ENCODE measurements at places on chromosomes 5 and 9.

DNA sequence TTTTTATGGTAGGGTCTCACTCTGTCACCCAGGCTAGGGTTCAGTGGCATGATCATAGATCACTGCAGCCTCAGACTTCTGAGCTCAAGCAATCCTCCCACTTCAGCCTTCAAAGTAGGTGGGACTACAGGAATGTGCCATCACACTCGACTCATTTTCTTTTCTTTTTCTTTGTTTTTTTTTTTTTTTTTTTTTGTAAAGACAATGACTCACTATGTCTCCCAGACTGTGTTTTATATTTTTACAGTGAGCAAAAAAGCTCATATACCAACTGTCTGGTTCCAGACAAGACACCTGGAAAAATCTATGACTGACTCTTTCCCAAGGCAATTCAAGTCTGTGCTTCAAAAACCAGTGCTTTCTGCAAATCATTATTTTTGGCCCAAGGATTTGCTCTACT lies 10.8 kb upstream of the FOXD1 start:
- no peak for DNase-seq

GRCh38 chr9:130185490-130186031 lies 13.4 kb downstream of the NCS1 start:
- no peak for DNase-seq

GRCh38 chr9:132742821-132743311 lies 72.6 kb downstream of the GTF3C4 start:
- no peak for DNase-seq

DNA sequence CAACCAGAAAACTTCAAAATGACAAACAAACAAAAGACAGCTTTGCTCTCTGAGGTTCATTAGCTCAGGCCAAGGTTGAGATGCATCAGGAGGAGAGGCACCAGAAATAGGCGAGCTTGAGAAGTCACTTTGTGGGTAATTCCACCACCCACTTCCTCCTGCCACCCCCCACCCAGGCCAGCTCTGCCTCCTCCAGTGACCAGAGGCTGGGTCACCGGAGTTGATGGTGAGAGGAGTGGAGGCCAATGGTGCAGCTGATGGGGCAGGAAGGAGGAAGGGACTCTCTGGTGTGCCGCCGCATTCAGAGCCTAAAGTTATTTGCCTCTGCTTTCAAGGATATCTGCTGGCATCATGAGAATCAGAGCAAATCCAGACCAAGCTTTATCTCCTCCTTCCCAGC lies 73.8 kb upstream of the ASTN2 start:
- no peak for DNase-seq

- DNase-seq: no peak
These were observed 399.0 kb downstream of the LRRC70 start for GRCh38 chr5:62977661-62978060.

- no peak for DNase-seq
These were observed 22.2 kb upstream of the CFAP157 start for GRCh38 chr9:127684576-127684975.

GRCh38 chr5:82285206-82285605 lies 7.1 kb upstream of the RPS23 start:
- no peak for DNase-seq

- DNase-seq: no peak
These were observed 125.9 kb downstream of the GADD45G start for GRCh38 chr9:89730715-89731114.

DNA sequence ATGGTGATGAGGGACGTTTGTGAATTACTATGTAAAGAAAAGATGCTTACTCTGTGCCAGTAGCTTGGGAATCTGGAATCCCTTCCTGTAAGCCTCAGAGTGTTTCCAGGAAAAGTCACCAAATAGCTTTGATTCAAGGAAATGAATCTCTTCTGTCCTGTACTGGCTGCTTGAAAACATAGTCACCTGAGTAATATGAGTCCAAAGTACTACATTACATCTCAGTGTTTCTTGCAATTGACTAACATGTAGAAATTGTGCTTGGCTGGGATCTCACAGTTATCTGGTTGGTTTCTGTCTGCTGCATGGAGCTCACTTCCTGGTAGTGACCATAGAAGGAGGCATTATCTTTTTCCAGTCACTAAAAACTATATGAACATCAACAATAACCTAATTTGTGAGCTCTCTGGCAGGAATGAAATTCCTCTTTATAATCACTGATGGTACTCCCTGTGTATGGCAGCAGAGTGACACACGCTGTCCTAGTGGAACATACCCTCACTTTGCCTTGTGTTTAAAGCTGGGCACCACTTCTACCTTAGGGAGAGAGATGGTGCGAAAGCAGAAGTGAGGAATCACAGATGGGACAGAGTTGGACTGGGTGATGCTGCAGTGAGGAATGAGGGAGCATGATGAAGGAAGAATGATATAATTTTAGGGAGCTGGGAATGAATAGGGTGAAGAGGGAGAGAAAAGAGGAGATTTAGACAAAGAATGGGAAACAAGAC lies 568.5 kb downstream of the RAB3C start:
- DNase-seq: no peak

- DNase-seq: no peak
These were observed 41.9 kb downstream of the VAV2 start for GRCh38 chr9:133950192-133950591.

DNA sequence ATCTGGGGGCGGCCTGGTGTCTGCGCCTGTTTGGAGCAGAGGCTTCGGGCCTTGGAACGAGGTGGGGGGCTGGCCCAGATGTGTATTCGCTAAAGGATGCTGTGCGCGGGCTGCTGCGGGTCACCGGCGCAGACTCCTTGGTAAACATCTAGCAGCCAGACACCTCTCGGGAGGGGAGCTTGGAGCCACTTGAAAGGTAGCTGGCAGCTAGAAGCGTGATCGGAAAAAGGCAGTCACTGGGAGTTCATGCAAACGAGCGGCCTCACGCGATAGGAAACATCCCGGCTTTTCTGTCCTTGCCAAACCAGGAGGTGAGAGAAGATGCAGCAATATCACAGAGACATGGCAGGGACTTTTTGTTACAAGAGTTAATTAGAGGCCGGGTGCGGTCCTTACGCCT lies 8.1 kb downstream of the LAMC3 start:
- DNase-seq: no peak

DNA sequence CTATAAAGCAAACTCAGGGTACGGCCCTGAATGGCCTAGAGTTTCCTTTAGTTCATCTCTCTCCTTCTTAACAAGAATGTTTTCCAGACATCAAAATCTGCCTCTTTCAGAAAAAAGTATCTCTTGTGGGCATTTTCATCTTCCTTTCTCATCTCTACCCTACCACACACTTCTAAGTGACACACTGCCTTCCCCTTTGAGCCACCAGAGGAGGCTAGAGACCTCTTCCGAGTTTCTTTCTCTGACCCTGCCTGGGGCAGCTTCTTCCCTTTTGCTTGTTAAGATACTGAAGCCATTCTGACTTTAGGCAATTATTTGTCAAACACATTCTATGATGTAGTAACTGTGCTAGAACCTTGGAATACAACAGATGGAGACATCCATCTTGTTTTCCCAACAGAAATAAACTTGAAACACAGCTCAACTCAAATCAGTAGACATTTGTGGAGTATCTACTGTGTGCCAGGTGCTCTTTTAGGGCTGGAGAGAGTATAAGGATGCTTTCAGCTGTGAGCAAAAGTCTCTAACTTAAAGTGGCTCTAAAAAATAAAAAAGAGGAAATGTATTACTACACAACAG lies 8.6 kb upstream of the SV2C start:
- DNase-seq: no peak

DNA sequence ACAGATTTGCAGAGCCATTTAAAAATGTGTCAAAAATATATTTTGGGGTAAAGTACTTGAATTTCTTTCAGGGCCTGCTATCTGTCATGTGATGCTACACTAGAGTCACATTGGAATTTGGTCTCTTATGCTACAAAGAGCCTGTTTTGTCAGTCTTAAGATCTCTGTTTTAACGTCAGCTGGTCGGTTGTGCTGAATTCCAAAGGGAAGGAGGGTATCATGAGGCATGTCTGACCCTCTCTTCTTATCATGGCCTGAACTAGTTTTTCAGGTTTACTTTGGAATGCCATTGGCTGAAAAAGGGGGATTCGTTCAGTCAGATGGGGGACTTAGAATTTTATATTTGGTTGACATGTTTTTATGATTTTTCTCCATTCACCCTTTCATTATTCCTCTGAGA lies 290.6 kb downstream of the CD180 start:
- DNase-seq: no peak

DNA sequence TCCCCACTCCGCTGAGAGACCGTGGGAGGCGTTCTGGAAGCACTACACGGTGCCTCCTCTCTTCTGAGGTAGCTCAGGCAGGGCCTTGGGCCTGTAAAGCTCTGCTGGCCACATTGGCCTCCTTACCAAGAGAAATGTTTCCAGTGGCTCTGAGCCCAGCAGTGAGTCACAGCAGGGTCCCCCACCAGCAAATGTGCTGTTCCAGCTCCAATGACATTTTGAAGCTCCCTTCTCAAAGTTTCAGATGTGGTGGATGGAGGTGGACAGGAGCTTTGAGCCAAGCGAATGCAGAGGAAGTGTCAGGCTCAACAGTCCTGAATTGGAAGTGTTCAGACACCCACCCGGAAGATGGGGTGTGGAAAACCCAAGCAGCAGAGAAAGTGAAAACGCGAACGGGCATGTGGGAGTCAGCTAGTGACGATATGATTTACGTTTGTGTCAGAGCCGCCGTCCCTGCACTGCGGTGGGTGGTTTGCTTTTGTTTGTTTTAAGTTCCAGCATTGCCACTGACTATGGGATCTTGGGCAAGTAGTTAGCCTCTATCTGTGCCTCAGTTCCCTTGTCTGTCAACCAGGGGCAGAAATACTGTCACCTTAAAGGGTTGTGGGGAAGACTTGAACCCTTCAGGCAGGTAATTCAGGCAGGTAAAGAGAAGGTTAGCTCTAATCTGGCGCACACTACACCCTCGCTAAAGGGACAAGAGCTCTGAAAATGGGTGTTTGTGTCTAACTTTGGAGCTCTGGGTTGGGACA lies 38.2 kb downstream of the C5orf15 start:
- no peak for DNase-seq

DNA sequence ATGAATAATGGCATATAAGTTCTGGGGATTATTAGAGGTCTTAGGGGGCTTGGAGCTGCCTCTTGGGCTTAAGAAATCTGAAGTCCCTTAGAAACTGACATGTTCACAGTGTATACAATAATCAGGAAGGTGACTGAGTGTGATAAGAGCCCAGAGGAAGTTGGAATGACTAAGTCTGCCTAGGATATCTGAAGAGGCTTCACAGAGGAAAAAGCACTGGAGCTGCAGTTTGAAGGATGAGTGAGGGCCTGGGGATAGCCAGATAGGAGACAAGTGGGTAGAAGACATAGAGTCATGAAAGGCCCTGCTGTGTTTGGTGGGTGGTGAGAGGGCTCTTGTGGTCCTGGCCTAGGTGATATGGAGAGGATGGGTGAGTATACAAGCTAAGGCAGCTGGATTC lies 8.8 kb downstream of the NEUROG1 start:
- DNase-seq: no peak

- no peak for DNase-seq
These were observed 732 bp downstream of the SNAPC3 start for GRCh38 chr9:15423231-15423985.

DNA sequence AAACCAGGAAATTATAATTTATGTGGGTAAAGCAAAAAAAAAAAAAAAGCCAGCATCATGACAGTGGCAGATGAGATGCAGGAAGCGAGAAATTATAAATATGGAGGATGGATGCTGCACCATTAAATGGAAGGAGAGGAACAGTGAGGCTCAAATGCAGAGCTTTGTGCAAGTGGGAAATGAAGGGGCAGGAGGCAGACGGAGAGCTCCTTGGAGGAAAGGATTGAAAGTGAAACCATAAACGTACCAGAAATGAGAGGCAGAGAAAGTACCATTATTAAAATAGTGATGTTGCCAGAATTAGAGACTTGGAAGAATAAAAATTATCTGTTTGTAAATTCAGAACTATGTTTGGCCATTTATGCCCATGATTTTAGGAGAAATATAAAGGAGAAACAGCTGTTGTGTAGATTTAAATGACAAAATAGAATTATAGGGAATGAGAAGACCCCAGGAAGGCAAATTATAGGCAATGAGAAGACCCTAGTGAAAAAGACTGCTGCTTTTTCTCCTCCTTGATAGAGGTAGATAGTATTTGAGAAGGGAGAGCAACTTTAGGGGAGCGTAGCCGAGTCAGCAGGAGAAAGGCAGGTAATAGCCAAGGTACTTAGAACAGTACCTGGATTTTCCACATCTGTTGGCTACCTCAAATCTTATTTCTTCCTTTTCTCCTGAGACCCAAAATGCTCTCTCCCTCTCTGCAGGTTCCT lies 341.0 kb upstream of the CD180 start:
- no peak for DNase-seq

DNA sequence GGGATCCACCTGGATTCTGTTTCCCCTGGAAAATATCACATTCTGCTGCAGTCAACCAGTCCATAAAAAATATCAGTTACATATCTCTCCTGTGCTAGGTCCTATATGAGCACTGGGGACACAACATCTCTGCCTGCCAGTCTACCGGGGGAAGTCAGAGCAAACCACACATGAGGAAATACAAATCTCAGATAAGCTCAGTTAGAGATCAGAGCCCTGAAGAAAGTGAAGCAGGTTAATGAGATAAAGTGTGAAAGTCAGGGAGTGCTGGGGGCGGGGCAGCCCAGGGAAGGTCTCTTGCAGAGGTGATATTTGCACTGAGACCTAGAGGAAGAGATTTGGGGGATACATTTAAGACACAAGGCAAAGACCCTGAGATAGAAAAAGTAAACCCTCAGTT lies 67.8 kb upstream of the SLC1A1 start:
- DNase-seq: no peak

DNA sequence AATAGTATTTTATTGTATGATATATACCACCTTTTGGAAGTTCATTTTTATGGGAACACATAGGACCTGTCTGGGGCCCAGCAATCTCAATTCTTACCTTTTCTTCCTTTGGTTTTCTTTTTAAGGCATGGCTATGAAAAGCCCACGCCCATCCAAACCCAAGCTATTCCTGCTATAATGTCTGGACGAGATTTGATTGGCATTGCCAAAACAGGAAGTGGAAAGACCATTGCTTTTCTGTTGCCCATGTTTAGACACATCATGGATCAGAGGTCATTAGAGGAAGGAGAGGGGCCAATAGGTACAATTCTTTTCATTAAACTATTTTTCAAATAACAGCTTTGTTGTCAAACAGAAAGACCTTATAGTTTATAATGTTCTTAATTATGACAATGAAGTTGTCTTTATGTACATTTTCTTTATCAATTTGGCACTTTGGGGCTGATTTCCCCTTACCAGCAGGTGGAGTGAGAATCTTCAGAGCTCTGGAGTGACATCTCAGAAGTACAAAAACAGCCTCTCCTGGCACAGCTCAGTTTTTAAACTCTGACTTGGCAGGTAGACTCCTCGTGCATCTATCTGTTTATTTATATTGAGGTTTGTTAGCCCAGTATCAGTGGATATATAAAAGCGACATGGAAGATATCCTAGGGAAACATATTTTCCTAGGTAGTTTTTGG lies 25.8 kb downstream of the DDX46 start:
- no peak for DNase-seq

DNA sequence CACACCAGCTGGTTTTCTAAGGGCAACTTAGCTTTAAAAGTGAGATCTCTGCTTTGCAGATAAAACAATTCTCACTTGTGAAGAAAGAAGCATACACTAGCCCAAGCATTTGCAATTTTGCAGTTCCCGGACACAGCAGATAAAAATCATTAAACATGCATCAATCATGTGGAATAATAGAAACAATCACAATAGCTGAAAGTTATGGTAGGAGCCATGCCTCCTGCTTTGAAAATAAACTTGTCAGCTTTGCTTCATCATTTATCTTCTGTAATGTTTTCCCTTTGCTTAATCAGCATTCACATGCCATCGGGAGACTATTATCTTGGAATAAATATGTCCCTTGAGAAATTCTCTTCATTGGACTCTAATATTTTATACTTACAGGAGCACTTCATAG lies 60.3 kb upstream of the DAB2 start:
- no peak for DNase-seq

- no peak for DNase-seq
These were observed 324.0 kb downstream of the TLR4 start for GRCh38 chr9:118028225-118028624.

Data from GM18507 (cell line).